Stimulated activated effector memory CD8-positive, alpha-beta T cell treated with anti-CD3 and anti-CD28 coated beads, Interleukin-12 subunit alpha, Interleukin-12 subunit beta, amount 100 ng/mL, for 72 hours (primary cell): ENCODE measurements at places on chromosomes 5 and 9.

DNA sequence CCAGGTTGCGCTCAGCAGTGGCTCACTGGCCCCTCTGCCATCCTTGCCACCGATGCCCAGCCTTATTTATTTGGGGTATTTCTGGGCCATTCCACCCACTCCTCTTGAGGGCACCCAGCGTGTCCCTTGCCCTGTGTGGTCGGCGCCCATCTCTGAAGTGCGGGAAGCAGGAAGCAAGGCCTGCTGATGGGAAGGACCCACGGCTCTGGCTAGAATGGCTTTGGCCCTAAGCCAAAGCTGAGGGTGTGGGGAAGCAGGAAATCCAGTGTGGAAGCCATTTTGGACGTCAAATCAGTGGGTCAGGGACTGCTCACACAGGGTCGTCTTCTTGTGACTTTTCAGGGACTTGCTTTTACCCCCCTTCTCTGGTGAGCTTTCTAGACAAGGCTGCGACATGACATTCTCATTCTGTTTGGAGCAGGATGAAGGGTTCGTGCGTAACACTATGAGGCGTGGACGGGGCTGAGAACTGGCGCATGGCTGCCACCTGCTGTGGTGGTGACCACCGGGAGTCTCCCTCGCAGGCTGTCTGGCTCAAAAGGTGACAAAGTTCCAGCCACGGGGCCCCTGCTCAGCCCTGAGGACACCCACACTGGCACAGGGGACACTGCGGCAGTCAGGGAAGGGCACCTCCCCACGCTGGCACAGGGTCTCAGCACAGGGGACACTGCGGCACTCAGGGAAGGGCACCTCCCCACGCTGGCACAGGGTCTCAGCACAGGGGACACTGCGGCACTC, 50.7 kb upstream of the NKD2 start:
- no peak for DNase-seq

- DNase-seq = no peak
Observed at GRCh38 chr5:68494771-68495170, 279.2 kb downstream of the PIK3R1 start.

DNA sequence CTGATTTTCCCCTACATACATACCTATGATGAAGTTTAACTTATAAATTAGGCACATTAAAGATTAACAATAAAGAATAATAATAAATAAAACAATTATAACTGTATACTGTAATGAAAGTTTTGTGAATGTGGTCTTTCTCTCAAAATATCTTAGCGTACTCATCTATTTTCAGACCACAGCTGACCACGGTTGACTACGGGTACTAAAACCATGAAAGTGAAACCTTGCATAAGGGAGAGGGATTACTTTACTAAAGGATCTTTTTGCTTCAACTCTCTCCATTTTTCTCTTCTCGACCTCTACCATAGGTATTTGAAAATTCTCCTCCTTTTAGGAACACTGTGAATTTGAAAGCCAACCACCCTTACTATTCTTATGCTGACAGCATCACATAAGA, 475.5 kb downstream of the CETN3 start:
- DNase-seq = no peak

DNA sequence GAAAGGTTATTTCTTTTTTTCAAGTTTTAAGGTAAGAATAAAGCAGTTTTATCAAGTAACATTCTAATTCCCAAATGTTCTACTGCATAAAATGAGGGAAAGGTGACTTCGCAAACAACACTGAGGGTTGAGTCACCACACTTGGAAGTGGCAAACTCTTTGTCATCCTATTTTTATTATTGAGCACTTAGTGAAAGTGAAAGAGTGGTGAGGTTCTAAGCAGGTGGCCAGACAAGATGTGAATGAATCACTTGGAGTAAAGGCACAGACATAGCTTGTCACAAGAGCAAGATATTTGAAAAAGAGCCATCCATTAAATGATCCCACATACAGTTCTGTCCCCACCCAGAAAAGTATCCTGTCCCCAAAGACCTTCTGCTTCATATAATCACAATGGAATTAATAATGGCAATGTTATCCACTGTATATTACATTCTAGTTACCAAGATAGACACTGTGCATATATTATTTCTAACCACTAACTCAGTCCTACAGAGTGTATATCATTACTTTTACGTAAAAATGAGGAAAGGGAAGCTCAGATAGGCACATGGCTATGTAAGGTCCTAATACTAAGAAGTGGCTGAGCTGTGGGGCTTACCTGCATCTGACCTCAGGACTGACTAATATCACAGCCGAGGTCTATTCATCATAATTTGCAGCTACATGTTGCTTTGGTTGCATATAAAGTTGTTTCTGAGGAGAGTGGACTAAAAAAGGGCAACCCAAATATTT, 730.4 kb upstream of the MEF2C start:
- DNase-seq = no peak

DNA sequence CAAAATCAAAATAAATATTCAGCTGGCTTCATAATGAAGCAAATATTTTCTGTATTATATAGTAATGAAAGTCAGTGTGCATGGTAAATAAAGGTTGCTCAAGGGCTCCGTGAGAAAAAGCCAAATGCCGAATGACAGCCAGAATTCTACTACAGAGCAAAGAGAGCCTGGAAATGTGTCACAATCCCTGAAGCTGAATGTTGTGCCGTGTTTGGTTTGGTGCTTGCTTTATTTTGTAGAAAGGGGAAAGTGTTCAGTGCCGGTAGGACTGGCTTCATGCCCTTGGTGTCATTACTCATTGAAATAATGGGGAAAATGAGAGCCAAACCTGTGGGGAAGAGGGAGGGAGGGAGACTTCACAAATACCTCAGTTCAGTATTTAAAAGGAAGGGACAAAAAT, 26.8 kb upstream of the ADAMTSL1 start:
- no peak for DNase-seq

DNA sequence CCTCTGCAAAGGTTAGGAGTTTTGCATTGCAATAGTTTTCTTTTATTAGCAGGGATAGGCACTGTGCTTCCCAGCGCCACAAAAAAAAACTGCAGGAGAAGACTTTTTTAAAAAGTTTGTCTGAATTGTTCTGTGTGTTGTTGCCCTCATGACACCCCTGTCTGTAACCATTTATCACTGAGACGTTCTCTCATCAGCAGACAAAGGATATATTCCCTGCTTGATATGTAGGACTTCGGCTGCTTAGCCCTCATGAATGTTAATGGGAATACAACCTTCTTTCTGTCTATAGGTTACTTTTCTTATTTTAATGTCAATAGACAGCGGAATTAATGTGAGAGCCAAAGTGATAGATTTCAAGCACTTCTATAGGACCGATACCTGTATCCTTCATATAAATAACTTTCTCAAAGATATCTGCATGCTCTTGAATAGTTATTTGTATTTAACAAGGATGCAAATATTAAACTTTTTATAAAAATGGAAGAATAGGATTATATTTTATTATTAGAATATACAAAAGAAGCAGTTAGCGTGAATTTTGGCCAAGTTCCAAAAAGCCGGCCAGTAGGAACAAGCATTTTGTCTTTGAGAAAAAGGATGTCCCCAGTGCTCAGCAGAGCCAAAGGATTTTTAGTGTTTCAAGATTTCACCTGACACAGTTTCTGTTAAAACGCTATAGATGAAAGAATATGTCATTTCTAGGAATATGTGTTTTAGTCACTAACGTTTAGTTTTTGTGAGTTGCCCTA, 1.5 kb upstream of the LYSMD3 start:
- no peak for DNase-seq

- DNase-seq = no peak
Observed at GRCh38 chr5:159100782-159101646, 1.3 kb upstream of the EBF1 start.
